Inflammatory macrophage (primary cell): ENCODE measurements at places on chromosomes 3 and 15.
A peak's percentile ranks its signal among the peaks of the same experiment; 100 is the strongest.

GRCh38 chr3:149197669-149198068, 24.0 kb downstream of the CP start:
- no peak for DNase-seq

DNA sequence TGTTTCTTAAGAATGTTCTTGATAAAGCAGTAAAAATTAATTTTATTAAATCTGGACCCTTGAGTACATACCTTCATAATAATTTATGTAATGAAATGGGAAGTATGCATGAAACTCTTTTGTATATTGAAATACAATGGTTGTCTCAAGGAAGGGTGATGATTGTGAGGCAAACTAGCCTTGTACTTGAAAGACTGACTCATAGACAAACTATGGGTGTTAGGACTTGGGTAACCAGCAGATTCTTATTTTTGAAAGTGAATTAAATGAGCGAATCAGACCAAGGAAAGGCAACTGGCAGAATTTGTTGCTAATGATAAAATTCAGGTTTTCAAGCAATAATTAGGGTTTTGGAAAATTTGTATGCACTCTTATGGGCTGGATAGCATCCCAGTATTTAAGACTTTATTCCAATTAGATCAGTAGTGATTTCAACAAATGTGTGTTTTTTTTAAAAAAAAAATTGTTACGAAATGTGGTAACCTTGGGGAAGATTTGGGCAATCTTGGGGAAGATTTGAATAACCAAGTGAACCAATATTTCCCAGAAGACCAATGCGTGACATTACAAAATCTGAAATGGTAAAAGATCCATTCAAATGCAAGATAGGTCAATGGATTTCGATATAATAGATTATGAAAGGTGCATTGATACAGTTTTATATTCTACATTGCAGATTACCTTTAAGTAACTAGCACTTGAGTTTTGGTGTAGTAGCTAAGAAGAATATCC, 42.0 kb downstream of the ATP2C1 start:
- DNase-seq: no peak

GRCh38 chr3:123090728-123091531, 24.1 kb downstream of the PDIA5 start:
- no peak for DNase-seq

GRCh38 chr3:143280984-143281383, 161.4 kb downstream of the CHST2 start:
- no peak for DNase-seq

DNA sequence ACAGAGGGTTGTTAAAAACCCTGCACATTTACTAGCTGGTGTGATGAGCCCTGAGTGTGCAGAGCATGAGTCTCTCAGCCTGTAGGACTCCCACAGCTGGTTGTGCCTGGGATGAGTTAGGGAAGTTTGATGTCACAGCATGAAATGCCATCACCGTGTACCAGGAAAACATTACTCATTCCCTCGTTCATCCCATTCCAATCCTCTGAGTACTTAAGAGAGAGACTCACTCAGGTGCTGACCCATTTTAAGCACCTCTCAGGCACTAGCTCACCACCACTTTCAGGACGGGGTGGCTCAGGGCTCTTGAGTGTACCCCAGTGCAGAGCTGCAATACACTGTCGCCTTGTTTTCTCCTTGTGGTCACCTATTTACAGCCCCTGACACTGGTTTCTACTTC, 18.7 kb downstream of the MGLL start:
- DNase-seq: no peak

- DNase-seq: no peak
Observed at GRCh38 chr3:194150252-194150934, 14.4 kb downstream of the HES1 start.

- no peak for DNase-seq
Observed at GRCh38 chr15:91855684-91856489, 2.4 kb downstream of the SLCO3A1 start.

DNA sequence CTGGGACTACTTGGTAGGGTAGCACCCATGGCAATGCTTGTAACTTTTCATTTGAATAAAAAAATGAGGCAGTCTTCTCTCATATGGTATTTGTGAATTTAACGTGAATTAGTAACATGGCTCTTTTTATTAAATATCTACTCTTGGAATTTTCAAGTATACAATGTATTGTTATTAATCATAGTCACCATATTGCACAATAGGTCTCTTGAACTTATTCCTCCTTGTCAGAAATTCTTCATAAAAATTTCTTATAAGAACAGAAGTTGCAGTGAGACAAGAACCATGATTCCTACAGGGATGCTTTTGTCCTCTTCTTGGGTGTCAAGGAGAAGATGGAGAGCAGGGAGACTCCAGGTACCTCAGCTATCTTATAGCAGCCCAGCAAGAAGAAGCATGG, 203.8 kb upstream of the FEZF2 start:
- no peak for DNase-seq

- peak; percentile 70 for DNase-seq
Observed at GRCh38 chr3:188283347-188283746, 129.4 kb downstream of the LPP start.

DNA sequence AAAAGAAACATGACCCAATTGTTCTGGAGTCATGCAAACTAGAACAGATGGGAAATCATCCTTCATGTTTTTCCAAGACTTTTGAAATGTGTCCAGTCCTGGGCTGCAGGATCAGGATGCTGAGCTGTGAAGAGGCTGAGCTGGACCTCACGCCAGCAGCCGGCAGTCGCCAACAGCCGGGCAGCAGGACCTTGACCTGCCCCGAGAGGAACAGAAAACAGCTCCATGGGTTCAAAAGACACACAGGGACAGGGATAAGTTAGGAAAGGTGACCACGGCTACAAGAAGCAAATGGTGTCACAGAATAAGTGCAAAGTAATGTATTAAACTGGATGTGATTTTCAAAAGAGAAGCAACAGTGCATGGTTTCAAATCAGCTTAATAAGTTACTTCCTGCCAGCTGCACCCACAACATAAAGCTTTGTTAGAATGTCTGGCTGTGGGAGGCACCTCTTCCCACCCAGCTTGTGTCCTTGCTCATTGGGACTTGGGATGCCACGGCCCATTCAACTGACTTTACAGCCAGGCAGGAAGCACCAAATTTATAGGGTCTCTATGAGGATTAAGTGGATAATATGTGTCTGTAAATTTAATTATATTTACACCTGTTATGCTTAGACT, 266.4 kb downstream of the GABRG3 start:
- DNase-seq: no peak

- DNase-seq: no peak
Observed at GRCh38 chr15:57893040-57893439, 172.5 kb downstream of the ALDH1A2 start.

DNA sequence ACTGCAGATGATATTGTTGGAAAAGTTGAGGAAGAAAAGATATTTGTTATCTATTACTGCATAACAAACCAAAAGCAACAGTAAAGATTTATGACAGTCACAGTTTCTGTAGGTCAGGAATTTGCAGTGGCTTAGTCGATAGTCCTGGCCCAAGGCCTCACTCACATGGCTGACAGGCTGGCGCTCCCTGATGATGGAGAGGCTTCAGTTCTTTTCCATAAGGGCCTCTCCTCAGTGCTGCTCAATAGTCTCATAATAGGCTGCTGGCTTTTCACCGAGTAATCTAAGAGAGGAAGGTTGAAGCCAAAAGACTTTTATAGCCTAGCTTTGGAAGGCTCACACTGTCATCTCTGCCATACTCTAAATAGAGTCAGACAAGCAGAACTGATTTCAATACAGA, 17.7 kb downstream of the IREB2 start:
- no peak for DNase-seq

DNA sequence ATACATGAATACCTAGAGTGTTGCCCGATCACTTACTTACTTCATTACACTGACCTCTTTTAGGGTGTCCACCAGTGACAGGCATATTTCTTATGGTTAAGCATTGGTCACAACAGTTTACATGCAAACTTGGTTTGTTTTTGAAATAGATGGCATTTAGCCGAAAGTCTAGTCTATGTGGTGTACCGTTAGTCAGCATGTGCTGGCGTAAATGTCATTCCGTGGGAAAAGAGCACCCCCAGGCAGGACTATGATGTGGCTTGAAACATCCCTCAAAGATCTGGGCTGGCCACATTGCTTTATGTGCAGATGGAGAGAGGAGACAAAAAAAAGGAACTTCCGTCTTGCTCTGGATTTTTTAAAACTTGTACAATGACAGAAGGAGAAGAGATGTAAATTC, 357.0 kb upstream of the ICE2 start:
- DNase-seq: no peak

DNA sequence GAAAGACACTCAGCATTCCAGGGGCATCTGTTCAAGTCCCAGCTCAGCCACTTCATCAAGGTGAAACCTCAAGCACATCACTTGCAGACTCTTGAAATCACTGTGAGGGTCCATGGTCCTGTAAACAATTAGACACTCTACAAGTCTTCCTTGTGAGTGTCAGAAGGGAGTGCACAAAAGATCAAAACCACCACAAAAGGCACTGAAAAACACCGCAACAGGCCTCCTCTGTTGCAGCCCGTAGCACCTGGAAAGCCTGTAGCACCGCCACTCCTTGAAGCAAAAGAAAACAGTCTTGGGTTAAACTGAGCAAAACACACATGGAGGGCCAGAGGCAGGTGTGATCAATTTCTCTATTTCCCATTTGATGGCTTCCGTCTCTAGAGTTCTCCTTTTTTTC, 63.8 kb upstream of the SNRK start:
- no peak for DNase-seq

- no peak for DNase-seq
Observed at GRCh38 chr3:21729888-21730459, 21.0 kb downstream of the ZNF385D start.

DNA sequence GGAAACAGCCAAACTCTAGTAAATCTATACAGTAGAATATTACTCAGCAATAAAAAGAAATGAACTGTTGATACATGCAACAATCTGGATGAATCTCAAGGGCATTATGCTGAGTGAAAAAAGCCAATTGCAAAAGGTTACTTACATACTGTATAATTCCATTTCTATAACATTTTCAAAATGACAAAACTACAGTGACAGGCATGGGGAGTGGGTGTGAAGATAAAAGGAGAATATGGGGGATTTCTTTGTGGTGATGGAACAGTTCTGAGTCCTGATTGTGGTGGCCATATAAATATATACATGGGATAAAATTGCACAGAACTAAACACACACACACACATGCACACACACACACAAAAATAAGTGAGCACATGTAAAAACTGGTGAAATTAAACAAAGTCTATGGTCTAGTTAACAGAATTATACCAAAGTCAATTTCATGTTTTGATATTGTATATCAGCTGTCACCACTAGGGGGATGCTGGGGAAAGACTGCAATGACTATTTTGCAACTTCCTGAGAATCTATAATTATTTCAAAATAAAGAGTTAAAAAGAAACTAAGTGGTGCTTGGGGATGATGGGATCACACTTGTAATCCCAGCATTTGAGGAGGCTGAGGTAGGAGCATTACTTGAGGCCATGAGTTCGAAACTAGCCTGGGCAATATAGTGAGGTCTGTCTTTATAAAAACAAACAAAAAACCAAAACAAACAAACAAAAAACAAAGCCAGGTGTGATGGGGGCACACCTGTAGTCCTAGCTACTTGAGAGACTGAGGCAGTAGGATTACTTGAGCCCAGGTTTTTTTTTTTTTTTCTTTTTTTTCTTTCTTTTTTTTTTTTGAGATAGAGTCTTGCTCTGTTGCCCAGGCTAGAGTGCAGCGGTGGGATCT, 66.0 kb downstream of the SPTSSB start:
- DNase-seq: peak; percentile 69

DNA sequence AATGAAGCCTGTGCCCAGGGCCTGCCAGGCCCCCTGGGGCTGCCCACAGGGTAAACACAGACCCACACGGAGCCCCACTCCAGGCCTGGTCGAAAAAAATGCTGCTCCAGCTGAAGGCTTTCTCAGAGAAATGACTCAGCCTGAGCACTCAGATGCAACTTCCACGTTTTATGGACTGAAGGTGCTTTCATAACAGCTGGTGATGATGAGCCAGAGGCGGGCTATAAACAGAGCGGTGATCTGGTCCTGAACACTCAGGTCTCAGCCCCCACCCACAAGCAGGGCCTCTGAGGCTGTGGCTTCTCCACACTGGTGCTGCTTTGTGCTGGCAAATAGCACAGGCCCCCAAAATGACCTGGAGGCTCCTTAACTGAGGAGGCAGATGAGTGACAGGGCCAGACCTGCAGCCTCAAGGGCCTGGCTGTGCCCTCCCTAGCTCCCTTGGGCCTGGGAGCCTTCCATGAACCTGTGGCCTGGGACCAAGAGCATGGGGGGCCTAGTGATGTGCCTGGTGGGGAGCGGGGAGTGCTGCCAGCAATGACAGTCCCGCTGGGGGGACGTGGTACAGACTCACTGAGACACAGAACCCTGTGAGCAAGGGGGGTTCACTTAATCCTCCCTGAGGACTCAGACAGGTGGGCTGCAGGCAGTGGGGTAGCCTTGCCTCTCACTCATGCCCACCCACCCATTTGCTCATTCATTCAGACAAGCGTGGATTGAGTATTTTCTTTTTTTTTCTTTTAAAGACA, 23.0 kb upstream of the FURIN start:
- peak; percentile 92 for DNase-seq

DNA sequence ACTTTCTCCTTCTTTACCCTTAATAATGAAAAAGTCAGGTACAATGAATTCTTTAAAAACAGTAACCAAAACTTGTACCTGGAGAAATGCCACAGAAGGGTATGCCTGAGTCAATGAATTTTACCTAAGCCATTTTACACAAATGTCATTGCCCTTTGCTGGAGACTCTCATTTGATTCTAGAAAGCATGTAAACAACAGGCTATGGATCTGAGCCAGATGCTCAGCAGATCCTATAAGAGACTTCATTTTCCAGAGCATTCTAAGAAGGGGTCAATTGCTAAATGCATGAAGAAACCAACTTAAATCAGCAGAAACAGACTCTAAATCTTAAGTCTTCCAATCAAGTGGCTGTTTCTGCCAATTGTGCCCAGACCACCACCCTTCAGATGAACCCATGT, 83.8 kb upstream of the GALNT15 start:
- DNase-seq: no peak

DNA sequence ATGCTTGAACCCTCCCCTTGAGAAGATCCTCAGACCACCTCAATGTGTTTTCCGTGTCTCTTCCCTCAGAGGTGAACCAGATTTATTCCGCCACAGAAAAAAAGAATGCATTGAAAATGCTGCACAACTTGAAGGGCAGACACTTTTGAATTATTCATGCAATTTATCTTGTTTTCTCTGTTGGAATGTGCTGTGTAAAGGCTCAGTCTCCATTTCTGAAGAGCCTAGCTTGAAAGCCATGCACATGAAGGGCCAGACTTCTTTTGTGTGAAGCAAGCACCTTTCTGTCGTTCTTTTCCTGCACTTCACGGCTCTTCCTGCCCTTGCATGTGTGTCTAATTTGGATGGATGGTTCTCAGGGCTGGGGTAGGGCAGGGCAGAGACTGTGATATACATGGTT, 79.0 kb upstream of the ATP13A5 start:
- no peak for DNase-seq

DNA sequence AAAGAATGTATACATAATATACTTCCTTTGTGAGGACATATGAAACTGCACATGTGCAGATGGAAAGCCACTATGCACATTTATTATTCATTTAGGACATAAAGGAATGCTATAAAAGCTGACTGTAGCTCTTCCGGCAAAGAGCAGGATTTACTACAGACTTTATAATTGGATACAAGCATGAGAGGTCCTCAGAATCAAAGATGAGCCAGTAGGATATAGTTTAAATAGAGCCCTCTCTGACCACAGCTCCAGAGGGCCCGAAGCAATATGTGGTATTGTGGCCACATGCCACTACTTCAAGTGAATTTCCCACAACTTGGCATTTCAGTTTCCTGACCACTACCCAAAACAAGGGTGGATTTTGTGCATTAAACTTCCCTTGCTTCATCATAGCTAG, 140.9 kb downstream of the ATP8B4 start:
- DNase-seq: no peak
